ENCODE measurements at places on chromosomes 1 and 21.

DNA sequence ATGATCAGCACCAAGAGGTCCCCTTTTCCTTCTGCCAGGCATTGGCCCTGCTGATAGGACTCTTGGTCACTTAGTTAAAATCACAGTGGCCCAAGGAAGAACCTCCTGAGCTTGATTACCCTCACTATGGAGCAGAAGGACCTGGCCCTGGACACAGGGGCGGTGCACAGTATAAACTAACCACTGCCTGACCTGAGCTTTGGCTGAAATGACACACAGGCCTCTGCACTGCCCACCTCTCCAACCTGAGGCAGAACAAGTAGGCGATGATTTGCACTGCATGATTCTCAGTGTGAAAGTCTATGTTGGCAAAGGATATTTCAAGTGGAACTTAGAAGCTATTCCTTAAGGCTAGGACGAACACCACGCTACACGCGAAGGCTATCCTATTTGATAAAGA lies 48.5 kb downstream of the CAPN2 start:
- no peak for DNase-seq

GRCh38 chr21:18959817-18960216 lies 556.2 kb upstream of the TMPRSS15 start:
- DNase-seq = no peak

GRCh38 chr1:208205216-208206013 lies 38.8 kb downstream of the PLXNA2 start:
- no peak for DNase-seq

DNA sequence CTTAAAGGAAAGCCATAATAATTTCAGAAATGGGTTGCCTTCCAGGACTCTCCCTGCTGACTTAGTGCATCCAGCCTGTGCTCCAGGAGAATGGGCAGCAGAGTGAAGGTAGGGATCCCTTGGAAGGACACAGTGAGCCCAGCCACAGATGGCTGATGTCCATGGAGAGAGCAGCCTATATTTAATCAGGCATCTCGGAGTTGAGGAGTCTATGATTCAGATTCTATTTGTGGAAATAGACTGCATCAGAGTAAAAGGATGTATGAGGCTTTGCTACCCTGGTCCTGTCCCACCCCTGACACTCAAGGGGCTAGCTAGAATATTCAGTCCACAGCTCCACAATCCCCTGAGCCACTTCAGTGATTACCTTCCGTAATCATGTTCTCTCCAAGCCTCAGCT lies 43.8 kb upstream of the PBX1 start:
- no peak for DNase-seq

DNA sequence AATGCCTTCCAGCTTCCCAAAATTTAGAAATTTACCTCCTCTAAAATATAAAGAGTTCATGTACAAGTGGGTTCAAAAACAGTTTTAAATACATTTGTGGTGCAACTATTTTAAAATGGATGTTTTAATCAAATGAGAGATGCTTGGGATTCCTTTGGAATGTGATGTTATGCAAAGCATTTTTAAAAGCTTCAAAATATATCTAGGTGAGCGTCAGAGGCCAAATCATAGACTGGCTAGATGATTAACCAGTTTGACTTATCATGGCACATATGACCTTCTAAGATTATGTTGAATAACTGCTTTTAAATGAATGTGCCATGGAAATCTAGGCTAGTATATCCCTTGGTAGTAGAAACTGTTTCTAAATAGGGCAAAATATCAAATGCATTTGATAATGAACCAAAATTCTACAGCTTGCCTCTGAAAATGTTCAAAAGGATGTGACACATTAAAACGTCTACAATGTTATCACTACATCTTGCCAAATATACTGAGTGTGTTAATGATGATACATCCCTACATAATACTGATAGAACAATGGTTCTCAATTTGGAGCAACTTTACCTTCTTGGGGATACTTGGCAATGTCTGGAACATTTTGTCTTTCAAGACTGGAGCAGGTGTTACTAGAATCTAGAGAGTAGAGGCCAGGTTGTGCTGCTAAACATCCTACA lies 650.9 kb upstream of the ADGRL2 start:
- DNase-seq = no peak

GRCh38 chr1:215833941-215834729 lies 267.0 kb downstream of the KCTD3 start:
- DNase-seq = no peak

GRCh38 chr1:90114521-90115141 lies 119.7 kb downstream of the ZNF326 start:
- DNase-seq = peak; percentile 40

DNA sequence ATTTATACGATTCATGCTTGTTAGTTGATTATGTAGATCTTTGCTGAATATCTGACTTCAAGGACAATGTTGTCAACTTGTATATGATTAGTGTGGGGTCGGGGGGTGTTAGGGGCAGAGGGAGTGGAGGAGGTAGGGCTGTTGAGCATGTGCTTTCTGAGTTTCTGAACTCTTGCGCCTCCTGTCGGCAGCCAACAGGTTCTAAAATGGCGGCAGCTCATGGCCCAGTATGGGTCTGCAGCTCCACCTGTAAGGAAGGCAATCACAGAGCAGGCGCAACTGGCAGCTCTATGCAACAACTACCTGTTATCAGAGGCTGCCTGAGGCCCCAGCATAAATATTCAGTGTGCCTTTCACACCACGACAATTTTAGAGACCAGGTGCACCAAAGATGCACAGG lies 205.8 kb upstream of the PLXNA2 start:
- DNase-seq = no peak

- DNase-seq = no peak
These were observed 147.1 kb downstream of the SLC45A1 start for GRCh38 chr1:8465013-8465412.

DNA sequence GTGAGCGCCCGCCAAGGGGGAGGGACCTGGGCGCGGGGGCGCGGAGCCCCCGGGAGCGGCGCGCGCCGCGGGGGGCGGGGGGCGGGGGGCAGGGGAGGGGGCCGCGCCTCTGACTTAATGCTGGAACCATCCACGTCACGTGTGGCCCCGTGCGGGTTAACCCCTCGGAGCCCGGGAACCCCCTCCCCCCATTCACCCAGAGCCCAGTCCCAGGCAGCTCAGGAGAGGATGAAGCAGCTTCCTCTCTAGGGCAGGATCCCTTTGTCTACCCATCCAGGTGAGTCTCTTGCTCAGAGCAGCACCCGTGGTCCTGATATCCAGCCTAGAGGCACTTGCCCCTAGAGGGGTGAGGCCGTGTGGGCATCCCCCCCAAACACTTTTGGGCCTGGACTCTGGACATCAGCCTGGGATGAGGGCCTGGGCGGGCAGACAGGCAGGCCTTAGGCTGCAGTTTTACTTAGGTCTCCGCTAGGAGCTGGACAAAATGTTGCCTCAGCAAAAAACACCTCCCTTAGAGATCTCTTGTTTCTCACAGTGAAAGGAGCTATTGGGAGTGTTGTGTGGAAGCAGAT lies at the start of gene ALX3:
Gene ALX3 (minus strand): TSS at position 2 of the 572 bp plus-strand sequence. CDS start 60 bp downstream, outside the sequence.
- DNase-seq = no peak

GRCh38 chr1:15016526-15016925 lies 137.0 kb upstream of the TMEM51 start:
- no peak for DNase-seq

DNA sequence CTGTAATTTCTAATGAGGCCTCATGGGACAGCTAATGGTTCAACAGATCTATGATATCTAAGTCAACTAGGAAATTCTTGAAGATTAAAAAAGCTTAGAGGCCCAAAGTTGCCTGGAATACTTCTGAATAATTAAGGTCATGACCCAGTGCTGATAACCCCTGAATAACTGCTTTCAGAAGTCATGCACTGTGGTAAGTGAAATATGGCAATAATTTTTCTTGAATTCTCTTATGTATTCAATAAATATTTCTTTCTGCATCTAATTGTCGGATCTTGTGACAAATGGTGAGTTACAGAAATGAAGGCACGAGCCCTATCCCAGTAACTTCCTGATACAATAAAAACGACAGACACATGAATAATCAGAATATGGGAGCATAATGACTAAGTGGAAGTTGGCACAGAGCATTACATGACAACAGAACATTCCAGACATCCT lies 219.3 kb upstream of the GREM2 start:
- DNase-seq = no peak

DNA sequence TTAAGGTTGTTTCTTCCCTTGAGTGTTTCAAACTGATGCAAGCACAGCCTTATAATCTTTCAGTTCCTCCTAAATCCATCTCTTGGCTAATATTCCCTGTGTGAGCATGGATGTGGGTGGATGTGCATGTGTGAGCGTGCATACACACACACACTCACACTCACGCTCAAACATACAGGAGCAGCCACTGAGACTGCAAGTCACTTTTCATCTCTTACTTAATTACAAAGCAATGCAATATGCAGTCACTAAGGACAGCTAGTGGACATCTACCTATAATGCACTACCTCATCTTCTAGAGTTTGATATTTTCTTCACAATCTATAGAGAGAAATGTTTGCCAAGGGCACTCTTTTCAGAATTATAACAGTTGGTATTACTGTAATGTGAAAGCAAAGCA lies 1.4 kb downstream of the ESRRG start:
- DNase-seq = no peak

DNA sequence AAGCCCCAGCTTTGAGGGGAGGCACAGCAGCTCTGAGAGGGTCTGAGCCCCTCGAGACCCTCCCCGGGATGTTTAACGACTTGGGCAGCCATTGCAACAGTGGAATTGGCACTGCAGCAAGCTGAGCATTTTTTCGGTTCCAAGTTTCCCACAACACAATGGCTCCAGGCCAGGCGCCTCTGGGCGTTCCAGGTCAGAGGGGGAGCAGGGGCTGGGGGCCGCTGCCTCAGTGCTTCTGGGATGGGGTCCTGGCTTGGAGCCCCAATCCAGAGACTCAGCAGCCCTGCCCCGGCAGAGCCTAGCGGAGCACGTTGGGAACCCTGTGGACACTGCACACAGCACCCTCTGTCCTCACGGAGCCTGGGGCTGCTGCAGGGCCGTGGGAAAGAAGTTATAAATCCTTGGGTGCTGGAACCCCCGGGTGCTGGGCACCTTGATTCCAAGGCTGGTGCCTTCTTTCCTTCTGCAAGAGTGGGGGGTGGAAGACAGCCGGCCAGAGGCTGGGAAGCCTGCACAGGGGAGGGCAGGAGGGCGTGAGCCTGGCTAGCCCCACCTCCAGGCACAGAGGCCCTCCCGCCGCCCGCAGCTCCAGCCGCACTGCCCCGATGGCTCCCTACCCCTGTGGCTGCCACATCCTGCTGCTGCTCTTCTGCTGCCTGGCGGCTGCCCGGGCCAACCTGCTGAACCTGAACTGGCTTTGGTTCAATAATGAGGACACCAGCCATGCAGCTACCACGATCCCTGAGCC lies 50.1 kb downstream of the COL18A1 start:
- no peak for DNase-seq

DNA sequence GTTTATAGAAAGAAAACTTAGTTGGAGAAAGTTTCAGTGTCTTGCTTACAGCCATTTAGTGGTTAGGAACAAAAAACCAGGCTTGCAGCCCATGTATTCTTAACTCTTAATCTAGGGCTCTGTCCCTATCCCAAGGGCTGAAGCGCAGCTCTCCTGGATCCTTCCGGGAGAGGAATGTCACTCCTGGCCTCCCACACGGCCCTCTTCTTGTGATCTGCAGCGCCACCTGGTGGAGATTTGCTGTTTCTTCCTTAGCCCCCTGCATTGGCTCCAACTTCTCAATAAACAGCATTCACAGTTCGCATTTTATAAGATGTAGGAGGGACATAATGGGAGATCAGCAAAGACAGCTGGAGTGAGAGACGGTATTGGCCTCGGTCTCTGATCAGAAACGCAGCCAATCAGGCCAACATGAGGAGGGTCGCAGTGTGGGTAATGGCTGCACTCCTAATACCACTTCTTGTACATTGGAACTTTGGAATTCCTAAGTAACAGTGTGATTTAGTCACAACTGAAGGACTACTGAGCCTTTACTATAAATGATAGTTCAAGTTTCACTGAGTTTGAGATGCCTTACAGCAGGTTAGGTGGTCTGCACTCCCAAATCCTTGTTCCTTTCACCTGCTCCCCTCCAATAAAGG lies 283.4 kb downstream of the ASTN1 start:
- peak; percentile 35 for DNase-seq

- peak; percentile 43 for DNase-seq
These were observed 10.7 kb upstream of the HNRNPU start for GRCh38 chr1:244874974-244875579.

- no peak for DNase-seq
These were observed 8.4 kb downstream of the PLPP3 start for GRCh38 chr1:56570924-56571372.

GRCh38 chr1:111778541-111779051 lies 22.9 kb downstream of the DDX20 start:
- no peak for DNase-seq

GRCh38 chr1:15833069-15833679 lies 14.3 kb upstream of the SPEN start:
- DNase-seq = peak; percentile 43

DNA sequence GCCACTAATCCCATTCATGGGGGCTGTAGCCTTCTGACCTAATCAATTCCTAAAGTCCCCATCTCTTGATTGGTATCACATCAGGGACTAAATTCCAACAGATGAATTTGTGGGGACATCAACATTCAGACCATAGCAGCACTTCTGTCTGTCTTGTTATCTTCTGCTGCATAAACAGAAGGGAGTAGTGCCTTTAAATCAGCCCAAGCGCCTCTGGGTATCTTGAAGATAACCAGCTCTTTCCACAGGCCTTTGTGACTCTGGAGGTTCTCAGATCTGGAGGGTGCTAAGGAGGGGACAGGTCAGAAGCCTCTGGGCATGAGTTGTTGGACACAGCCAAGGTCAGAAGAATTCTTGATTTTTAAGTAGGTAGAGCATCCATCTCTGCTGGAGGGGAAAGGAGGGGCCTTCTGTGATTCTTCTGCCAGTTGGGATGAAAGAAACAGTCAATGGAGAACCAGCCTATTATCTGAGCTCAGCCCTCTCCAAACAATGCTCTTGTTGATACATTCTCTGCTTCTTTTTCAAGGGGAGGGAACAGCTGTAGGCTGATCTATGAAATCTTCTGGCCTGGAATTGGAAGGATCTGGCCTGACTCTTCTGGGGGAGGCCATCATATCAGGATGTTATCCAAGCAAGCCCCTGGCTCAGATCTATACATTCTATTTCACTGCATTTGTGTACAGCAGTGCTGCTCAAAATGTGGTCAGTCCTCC lies 31.3 kb upstream of the LRIG2 start:
- no peak for DNase-seq

GRCh38 chr21:21332492-21332891 lies 334.3 kb downstream of the NCAM2 start:
- DNase-seq = no peak

DNA sequence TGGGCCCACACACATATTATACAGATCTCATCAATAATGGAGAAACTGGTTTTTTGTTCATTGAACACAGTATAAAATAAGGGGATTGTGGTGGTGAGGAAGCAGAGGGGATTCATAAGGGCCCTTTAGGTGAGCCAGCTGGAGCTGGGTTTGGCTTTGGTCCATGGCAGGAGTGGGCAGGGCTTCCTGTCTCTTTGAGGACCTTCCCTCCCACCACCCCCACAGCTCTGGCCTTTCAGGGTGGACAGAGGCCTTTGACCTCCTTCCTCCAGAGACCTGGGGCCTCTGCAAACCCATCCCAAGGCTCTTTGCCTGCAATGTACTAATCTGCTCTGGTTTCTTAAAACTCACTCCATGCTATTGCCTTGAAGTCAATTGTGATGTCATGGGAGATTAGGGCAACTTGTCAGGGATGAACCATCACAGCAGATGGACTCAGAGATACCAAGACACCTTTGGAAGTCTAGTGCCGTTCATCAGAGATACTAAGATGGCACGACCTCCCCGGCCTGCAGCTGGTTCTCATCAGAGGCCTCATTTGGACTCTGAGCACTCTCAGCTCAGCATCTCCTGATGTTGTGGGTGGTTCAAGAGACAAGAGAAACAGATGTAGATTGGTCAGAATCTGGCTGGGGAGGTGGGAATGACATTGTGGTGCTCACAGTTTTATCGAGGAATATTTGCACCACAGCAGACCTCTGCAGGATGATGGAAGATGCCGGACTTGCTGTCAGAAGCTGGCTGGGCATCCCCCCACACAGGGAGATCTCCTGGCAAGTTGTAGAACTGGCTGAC lies 37.9 kb downstream of the LHX4 start:
- no peak for DNase-seq
